ENCODE measurements at places on chromosomes 11 and 22. TPM values are rescaled to one million over a fixed set of nuclear protein-coding genes. Genes with fewer than 3 reads are reported as not detected.

GRAMD4 gene
- total RNA-seq: 31.6 TPM

MFRP gene
- not detected for total RNA-seq

POTEH gene
- total RNA-seq: not detected

CASP12 gene
- total RNA-seq: not detected

PARVA gene
- total RNA-seq: 58.1 TPM

C11orf16 gene
- total RNA-seq: not detected

- H3K36me3 ChIP-seq: no peaks in the 10 kb centered on the region
- H3K4me1 ChIP-seq: no peaks in the 10 kb centered on the region
- no peak overlapping the region for H3K27ac ChIP-seq
These were observed 32.4 kb upstream of the KCNA4 start for GRCh38 chr11:30049214-30049613.

DNA sequence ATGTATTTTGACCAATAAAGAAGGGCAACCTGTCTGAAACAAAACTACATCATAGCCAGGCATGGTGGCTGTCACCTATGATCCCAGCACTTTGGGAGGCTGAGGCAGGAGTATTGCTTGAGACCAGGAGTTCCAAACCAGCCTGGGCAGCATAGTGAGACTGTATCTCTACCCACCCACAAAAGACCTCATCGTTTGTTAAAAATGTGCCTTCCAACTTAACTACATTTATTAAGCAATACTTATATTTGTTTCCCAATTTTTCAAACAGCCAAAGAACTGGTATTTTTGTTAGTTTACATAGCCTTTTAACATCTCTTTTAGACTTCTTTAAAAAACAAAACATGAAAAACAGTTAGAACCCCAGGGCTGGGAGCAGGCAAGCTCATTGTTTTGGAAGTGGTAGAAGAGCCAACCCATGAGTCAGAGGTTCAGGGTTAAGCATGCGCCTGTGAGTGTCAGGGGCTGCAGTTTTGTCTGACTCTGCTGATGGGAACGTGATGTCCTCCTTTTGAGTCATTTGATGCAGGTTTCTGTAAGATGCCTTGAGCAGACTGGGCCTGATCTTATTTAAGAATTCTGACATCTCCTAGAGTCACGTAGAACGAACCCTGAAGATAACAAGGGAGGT, 53.9 kb upstream of the CRTAM start:
- no peaks in the 10 kb centered on the region for H3K27me3 ChIP-seq
- H3K4me1 ChIP-seq: peaks cover 21% of the 10 kb centered on the region
- peak; percentile 64 for DNase-seq
- no peak overlapping the region for H3K27ac ChIP-seq
- H3K36me3 ChIP-seq: no peaks in the 10 kb centered on the region

GRCh38 chr22:42754658-42755057, 34.0 kb upstream of the A4GALT start:
- peaks cover 16% of the 10 kb centered on the region for H3K4me1 ChIP-seq
- peak overlapping the region; percentile 31 for H3K27ac ChIP-seq
- no peaks in the 10 kb centered on the region for H3K27me3 ChIP-seq

DNA sequence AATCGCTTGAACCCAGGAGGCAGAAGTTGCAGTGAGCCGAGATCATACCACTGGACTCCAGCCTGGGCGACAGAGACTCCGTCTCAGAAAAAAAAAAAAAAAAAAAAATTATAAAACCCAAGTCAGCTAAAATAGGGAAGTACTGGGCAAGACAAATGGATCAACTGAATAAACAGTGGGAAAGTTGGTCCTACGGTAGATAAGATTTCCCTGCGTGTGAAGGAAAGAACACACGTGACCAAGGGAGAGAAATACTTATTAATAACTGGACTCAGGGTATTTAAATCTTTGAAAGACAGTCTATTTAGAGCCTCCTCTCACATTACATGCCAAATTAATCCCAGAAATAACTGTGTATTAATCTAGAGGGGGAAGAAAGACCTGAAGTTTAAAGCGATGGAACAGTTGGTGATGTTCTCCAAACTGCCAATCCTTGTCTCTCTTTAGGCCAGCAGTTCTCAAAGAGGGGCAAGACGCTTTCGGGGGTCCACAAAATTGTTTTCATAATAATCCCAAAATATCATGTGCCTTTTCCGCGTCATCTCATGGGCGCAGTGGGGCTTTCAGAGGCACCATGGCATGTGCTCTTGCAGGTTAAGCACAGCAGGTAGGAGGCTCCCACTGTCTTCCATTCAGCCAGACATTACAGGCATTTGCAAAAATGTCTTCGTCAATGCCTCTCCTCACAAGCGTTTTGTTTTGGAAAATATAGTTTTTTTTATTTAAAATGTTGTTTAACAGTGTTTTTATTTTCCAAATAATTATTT, 6.6 kb downstream of the RTL6 start:
- no peaks in the 10 kb centered on the region for H3K27me3 ChIP-seq
- peaks cover 8% of the 10 kb centered on the region for H3K36me3 ChIP-seq
- H3K4me3 ChIP-seq: no peak overlapping the region
- no peaks in the 10 kb centered on the region for H3K4me1 ChIP-seq
- DNase-seq: peak; percentile 46

DNA sequence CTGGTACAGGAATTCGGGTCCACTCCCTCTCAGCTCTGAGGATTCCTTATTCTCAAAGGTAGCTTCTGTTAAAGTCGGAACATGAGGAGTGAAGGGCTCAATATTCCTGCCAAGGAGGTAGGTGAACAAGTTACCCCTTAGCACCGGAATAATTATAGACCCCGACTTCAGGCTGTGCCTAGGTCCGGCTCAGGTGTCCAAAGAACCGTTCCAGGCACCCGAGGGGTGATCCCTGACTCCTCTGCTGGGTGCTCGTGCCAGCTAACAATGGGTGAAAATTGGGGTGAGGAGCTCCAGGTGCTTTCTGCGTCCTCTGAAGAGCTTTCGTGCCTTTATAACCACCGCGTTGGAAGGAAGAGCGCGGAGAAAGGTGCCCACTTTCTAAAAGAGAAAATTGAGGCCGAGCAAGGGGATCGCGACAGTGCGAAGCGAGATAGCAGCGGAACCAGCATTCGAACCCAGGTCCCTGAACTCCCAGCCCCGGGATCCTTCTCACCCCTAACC, 393 bp downstream of the CYB561A3 start:
- DNase-seq: no peak
- no peaks in the 10 kb centered on the region for H3K4me1 ChIP-seq
- peak overlapping the region; percentile 66 for H3K4me3 ChIP-seq
- H3K36me3 ChIP-seq: peaks cover 26% of the 10 kb centered on the region

DNA sequence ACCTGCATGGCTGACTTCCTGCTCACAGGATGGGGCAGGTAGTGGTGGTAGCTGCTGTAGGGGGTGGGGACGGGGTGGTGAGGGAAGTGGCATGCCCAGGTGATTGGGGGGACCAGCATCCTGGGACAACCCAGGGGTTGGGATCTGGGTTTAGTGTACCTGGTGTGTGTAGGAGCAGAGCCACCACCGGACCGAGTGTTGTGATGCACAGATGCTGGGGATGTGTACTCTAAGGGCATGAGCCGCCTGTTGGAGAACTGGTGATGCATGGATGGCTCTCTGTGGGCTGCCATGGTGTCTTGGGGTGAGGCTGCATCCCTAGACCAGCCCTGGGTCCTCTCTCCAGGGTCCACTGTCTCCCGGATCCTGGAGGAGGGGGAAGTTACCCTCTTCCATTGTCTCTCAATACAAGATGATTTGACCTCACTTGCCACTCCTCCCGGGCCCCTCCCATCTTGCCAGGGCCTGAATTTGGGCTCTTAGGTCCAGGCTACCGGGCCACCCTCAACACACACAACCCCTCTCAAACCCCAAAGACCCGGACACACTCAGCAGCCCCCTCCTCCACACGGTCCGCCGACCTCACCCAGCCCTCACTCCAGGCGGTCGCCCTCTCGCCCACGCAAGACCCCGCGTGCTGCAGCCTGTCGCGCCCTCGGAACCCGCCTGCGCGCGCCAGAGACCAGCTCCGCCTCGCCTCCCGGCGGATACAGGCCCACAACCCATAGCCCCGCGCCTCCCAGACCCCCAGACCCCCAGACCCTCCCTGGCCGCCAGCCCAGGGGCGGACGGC, 619 bp downstream of the LRRC75B start:
- peak overlapping the region; percentile 81 for H3K27ac ChIP-seq
- peaks cover 10% of the 10 kb centered on the region for H3K36me3 ChIP-seq
- no peaks in the 10 kb centered on the region for H3K27me3 ChIP-seq

- H3K4me1 ChIP-seq: no peaks in the 10 kb centered on the region
- H3K36me3 ChIP-seq: no peaks in the 10 kb centered on the region
- no peak overlapping the region for H3K4me3 ChIP-seq
These were observed 7.3 kb downstream of the INS start for GRCh38 chr11:2153581-2154194.

- no peaks in the 10 kb centered on the region for H3K36me3 ChIP-seq
These were observed 160.5 kb downstream of the DDX10 start for GRCh38 chr11:108825381-108825780.

DNA sequence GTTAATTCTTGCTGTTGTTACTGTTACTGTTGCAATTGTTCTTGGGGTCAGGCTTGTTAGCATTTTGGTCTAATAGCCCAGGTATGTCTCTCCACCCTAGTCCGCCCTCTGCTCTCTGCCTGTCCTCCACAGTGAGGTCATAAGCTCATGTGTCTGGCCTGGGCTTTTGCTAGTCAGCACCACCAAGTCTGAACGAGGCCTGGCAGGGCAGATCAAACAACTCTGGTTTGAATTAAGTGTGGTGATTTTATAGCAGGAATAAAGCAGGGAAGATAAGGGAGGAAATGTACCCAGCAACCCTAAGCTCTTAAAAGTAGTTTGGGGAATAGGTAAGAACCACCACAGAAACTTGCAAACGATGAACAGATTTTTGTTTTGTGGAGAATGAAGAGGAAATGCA, 98.7 kb downstream of the ABTB2 start:
- no peaks in the 10 kb centered on the region for H3K4me1 ChIP-seq
- no peaks in the 10 kb centered on the region for H3K27me3 ChIP-seq

DNA sequence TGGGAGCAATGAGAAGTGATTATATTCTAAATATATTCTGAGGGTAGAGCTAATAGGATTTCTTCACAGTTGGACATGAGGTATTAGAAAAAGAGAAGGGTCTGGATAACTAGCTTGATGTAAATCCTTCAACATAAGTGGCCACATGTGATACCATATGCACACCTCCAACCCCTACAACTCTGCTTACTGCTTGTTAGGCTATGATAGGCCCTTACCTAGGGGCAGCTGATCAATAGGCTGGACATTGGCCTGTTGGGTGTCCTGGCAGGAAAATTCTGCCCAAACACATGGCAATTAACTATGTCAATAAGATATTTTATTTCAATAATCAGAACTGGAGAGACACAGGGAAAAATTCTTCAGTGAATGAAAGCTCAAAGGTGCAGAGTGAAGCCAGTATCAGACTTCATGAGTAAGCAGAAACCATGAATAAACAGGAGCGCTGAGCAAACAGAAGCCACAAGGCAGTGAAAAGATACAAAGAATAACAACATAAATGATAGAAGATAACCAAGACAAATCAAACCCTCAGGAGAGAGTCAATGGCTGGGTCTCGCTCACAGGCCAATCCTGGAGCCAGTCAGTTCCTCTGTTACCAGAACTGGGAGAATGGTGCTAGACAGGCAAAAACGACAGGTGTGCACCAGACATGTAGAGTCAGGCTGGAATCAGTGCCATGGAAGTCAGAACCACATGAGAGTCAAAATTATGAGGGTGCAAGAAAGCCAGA, 46.3 kb upstream of the PSMA1 start:
- no peak for DNase-seq
- H3K4me1 ChIP-seq: no peaks in the 10 kb centered on the region
- no peak overlapping the region for H3K4me3 ChIP-seq

DNA sequence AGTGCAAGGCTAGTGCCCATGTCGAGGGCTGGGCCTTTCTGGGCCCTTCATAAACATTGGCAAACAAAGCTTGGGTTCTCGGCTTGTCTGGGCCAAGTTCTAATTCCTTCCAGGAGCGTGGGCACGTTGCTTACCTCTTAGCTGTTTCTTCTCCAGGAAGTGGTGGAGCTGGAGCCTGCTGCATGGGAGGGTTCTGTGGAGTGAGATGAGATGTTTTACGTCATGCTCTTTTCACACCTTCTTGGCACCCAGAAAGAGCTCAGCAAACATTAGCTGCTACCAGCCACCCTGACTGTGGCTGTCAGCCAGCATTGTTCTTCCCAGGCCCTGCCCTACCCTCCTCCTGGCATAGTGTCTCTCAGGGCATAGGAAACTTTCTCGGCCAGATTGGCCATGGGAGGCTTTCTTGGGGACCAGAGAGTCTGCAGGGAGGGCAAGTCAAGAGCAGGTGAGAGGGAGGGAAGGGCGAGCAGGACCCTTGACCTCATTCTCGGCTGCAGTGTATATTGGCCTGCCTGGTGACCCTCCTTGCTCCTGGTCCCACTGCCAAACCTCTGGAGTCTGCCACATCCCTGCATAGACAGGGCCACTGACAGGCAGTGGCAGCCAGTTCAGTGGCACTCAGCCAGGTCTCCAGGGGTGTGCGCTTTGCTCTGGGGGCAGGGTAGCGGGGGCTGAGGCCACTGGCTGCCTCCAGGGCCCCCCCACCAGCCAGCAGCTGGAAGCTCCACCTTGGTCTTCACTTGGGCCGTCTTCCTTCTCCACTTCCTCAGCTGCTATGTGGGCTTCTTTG, 98.8 kb downstream of the BCR start:
- no peak overlapping the region for H3K4me3 ChIP-seq
- H3K27me3 ChIP-seq: no peaks in the 10 kb centered on the region
- DNase-seq: no peak
- H3K36me3 ChIP-seq: peaks cover 12% of the 10 kb centered on the region
- peaks cover 29% of the 10 kb centered on the region for H3K4me1 ChIP-seq

DNA sequence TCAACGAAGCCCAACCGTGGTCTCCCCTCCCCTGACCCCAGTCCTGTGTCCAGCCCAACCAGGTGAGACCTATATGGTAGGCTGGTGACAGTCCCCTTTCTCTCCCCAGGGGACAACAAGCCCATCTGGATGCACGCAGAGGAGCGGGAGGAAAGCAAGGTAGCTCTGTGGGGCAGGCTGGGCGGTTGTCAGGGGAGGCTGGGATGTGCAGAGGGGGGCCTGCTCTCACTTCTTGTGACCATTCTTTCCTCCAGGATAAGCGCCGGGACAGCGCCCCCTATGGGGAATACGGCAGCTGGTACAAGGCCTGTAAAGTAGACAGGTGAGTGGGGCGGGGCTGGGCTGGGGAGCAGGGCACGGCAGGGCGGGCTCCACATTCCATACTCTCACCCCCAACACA, 3.5 kb upstream of the RAB1B start:
- no peak overlapping the region for H3K4me3 ChIP-seq
- H3K27me3 ChIP-seq: no peaks in the 10 kb centered on the region
- H3K27ac ChIP-seq: no peak overlapping the region
- H3K4me1 ChIP-seq: peaks cover 17% of the 10 kb centered on the region
- peaks cover 21% of the 10 kb centered on the region for H3K36me3 ChIP-seq

All from right atrium auricular region (tissue), 2 donors.